ENCODE measurements at places on chromosomes 7 and 10. TPM values are rescaled to one million over a fixed set of nuclear protein-coding genes. Genes with fewer than 3 reads are reported as not detected.

DNA sequence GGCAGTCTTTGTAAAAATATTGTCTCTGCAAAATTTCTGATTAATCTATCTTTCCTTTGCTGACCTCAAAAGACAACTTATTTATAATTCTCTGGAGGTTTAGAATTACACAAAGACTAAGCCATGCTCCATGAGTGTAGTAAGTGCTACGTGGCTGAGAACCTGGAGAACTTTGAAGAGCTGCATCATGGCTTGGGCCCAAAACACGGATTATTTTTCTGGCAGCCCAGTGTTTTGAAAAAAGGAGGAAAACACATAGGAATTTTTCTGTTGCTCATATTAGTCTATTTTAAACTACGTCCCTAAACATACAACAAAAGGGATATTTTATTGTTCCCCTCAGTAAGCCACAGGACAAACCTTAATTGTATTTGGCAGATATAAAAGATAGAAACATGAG, 360.7 kb upstream of the MYO3A start:
- no peak for DNase-seq

DNA sequence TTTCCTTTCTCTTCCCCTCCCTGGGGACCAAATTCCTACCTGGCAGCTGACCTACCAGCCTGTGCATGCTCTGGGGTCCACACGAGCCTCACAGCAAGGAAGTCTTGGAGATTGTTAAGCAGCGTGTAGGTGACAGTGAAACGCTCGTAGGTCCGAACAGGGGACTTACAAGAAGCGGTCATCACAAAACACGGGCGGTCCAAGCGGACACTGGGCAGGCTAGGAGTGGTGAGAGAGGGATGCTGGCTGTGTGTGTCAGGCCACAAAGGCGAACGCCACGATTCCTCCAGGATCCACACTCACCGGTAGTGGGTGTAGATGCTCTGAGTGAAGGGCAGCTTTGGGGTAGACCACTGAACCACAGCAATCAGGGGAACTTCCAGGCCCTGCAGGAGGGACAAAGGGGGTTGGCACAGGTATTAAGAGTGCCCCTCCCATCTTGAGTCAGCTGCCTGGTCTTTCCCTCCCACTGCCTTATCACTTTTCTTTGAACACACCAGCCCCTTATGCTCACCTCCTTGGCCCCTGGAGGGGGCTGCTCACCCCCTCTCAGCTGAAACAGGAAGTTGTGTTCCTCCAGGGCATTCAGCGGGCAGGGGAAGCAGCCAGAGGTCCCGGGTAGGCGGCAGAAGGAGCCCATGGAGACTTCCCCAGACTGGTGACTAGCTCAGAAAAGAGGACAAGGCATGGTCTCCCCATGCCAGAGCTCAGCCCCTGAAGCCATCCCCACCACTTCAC, 2.0 kb downstream of the TRAPPC14 start:
- no peak for DNase-seq

GRCh38 chr10:60443346-60443745, 53.7 kb upstream of the ANK3 start:
- DNase-seq, result no peak

The RABGEF1 gene
- total RNA-seq, result 40.1 TPM

The MMRN2 gene
- 2.1 TPM for total RNA-seq

Data from fibroblast of lung (primary cell).